ENCODE measurements at places on chromosomes 16 and 17.
A peak's percentile ranks its signal among the peaks of the same experiment; 100 is the strongest.

DNA sequence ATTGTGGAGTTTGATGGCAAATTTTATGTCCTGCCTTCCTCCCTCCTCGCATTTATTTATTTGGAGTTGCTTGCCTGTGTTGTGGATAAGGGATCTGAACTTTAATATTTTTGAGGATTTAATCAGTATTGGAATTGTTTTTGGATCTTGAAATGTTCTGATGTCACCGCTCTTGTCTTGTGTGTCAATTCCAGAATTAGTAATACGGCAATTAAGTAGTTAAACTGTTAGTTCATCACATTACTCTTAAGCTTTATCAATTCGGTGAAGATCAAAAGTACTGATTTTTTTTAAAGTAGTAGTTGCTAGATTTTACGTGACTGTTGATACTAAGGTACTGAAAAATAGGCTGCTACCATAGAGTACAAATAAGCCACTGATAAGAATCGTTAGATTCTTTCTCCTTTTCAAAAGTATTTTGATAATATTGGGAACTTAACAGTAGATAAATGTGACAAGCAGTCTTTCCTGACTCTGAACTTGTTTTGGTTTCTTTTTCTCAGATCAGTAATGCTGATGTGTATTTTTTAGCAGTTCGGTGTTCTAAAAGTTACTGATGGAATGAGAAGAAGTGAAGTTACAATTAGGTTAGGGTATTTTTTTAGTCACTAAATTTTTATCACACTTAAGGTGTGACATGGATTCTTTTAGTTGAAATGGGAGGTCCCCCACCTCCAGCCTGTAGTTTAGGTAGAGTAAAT, 2.0 kb downstream of the RBBP6 start:
- no peak for DNase-seq

- DNase-seq = no peak
Measured at GRCh38 chr17:69047368-69048263, 13.1 kb downstream of the ABCA9 start.

DNA sequence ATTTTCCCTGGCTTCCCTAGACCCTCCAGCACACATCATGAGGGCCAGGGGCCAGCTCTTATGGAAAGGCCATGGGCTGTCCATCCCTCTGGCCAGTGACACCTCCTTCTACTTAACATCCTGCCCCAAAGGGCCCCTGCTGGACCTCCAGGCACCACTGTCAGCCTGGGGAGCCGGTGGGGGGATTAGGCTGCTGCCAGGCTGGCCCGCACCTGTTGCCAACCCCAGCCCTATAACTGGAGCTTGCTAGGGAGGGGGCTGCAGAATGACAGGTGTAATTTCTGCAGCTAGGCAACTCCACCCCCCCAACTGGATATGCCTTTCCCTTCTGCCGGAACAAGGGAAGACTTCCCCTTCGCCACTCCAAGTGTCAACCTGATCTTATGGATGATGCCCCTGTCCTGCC, 12.5 kb downstream of the RARA start:
- no peak for DNase-seq

- DNase-seq = no peak
Measured at GRCh38 chr16:77729951-77730350, 7.6 kb downstream of the NUDT7 start.

DNA sequence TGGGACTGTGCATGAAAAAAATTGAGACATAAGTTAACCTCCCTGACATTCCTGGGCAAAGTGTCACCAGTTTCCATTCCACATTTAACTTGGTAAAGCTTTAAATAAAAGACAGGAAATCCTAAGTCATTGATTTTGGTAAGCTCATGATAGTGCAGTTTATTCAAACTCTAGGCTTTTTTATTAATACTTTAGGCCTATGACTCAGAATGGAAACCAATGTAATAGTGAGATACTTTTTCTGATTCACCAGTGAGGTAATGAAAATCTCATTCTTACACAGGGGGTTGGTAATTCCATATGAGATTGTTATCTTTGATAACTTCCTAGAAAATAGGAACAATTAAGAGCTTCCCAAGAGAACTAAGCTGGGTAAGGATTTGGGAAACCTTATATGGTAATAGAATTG, 91.1 kb downstream of the NLK start:
- no peak for DNase-seq

- DNase-seq = no peak
Measured at GRCh38 chr16:24347556-24347955, 91.4 kb downstream of the CACNG3 start.

GRCh38 chr16:9392956-9393355, 301.5 kb downstream of the HAPSTR1 start:
- no peak for DNase-seq

DNA sequence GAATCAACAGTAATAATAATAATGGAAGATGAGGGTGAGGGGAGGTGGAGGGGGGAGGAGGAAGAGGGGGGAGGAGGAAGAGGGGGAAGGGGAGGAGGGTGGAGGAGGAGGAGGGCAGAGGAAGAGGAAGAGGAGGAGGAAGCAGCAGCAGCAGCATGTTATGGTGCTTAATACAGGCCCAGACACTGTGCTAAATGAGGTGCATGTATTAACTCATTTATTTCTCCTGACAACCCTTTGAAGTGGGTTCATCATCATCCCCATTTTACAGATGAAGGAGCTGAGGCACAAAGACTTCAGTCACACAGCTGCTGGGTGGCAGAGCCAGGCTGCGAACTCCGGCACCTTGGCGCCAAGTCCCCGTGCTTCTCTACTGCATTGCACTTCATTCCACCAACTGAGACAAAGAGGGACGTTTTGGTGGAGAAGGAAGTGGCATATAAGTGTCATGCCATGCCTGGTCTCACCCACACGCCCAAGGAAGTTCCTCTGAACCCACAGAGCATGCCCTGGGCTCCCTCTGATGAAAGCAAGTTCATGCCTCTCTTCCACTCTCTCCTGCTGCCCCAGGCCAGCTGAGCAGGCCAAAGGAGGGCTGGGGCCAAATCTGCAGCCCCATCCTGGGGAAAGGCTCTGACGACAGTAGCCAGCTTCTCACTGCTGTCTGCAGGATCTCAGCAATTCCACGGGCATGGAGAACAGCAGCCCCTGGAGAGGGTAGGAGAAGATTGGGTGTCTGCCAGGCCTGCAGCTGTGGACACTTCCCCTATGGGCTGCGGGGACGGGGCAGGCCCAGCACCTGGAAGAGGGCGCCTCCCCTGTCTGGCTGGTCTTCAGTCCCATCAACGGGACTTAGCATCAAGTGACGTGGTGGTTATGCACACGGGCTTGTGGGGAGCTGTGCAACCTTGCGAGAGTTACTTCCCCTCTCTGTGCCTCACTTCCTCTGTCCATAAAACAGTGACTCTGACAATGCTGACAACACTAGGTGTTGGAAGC, 21.8 kb downstream of the XYLT1 start:
- peak; percentile 83 for DNase-seq

Data from bone marrow (tissue), 2 donors.